ENCODE measurements at places on chromosomes 2 and 18. TPM values are rescaled to one million over a fixed set of nuclear protein-coding genes. Genes with fewer than 3 reads are reported as not detected.

DNA sequence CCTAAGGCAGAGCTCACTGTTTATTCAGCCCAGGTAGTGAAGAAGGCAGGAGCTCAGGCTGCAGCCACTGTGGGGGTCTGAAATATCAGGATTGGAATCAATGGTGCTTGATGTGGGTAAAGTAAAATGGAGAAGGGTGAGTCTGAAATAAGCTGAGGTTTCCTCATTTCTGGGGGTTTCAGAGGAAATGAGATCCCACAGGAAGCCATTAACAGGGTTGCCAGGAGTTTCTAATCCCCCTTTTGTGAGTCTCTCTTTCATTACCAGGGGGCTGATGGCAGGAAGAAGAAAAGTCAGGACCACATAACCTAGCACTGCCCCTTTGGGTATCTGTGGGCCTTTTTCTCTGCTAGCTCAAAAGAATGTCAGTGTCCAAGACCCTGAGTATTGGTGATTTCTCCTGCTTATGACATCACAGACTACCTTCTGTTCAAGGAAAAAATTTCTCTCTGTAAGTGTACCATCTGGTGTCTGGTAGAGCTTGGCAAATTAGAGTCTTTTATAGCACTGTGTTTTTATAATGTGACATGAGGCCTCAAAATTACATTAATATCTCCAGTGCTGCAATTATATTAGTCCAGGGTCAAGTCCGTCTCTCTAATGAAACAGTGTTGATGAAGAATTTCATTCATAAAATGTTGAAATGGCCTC is 56.0 kb downstream of the LBH start:
- no peaks in the 10 kb centered on the region for H3K36me3 ChIP-seq
- peaks cover 8% of the 10 kb centered on the region for H3K4me1 ChIP-seq
- H3K4me3 ChIP-seq: no peak overlapping the region
- H3K27me3 ChIP-seq: no peaks in the 10 kb centered on the region

- no peak overlapping the region for H3K4me3 ChIP-seq
- no peaks in the 10 kb centered on the region for H3K36me3 ChIP-seq
- no peak overlapping the region for H3K27ac ChIP-seq
- H3K27me3 ChIP-seq: no peaks in the 10 kb centered on the region
Observed at GRCh38 chr2:164061129-164061746, 325.4 kb upstream of the FIGN start.

- no peaks in the 10 kb centered on the region for H3K27me3 ChIP-seq
- H3K27ac ChIP-seq: no peak overlapping the region
- DNase-seq: no peak
- H3K4me1 ChIP-seq: no peaks in the 10 kb centered on the region
Observed at GRCh38 chr2:147696426-147696825, 148.4 kb upstream of the ACVR2A start.

The EVX2 gene
- not detected for total RNA-seq

GRCh38 chr2:151972241-151973012 is 126.4 kb downstream of the CACNB4 start:
- H3K36me3 ChIP-seq: no peaks in the 10 kb centered on the region
- DNase-seq: no peak
- no peak overlapping the region for H3K4me3 ChIP-seq

The MEIS1 gene
- total RNA-seq: not detected

DNA sequence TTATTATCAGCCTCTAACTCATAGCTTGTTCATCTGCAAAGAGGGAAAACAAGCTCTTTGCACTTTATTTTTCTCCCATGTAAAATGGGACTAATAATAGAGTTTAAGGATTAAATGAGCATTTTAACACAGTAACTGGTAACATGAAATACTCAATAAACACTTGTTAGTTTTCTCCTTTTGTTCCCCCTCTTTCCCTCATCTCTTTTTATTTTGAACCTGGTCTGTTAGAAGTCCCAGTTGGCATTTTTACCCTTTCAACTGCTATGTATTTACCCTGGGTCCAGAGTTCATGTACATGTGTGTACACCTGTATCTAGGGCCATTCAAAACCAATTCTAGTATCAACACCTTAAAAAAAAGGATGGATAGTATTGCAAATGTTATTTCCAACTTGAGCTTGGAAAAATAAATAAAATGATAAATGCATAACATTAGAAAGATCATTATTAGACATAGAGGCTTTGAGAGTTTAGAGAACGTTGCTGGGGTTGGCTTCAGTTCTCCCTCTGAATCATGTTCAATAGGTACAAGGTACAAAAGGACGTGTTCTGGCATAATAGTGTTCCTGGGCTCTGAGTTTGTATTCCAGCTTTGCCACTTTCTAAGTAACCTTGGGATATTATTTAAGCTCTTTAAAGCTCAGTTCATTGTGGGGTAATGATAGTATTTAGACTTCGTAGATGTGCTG is 5.2 kb upstream of the VPS54 start:
- H3K27me3 ChIP-seq: no peaks in the 10 kb centered on the region
- no peak overlapping the region for H3K27ac ChIP-seq
- no peak for DNase-seq

DNA sequence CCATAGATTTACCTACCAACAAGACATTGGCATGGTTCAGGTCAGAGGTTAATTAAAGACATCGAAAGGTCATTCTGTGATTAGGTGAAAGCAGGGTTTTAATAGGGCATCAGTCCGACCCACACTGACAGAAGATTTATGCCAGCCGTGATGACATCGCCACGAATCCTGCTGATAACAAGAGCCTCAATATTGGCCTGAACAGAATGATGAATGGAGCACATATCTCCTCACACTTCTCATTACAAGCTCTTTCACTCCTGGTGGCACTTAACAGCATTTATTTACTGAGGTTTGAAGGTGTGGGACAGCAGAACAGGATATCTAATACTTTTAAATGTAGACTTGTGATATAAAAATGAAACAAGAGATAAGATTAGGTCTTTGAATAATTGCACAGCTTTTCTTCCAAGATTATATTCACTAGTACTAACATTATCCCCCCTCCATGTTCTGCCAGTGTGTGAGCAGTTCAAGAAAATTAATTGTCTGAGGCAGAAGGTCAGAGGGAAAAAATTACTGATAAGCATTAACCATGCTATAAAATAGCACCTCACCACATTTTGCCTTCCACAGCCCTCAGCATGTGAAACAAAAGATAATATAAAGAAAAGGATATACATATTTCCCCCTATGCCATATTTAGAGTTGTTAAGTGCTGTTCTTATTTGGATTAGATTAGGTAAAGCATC is 23.1 kb upstream of the INSIG2 start:
- no peaks in the 10 kb centered on the region for H3K36me3 ChIP-seq
- DNase-seq: no peak
- no peak overlapping the region for H3K4me3 ChIP-seq
- no peak overlapping the region for H3K27ac ChIP-seq
- peaks cover 3% of the 10 kb centered on the region for H3K27me3 ChIP-seq

GRCh38 chr2:98500561-98500960 is 55.9 kb downstream of the INPP4A start:
- peaks cover 69% of the 10 kb centered on the region for H3K4me1 ChIP-seq
- H3K36me3 ChIP-seq: peaks cover 8% of the 10 kb centered on the region
- H3K27me3 ChIP-seq: no peaks in the 10 kb centered on the region
- no peak overlapping the region for H3K27ac ChIP-seq
- no peak for DNase-seq
- no peak overlapping the region for H3K4me3 ChIP-seq

- peak; percentile 80 for DNase-seq
- H3K4me1 ChIP-seq: peaks cover 53% of the 10 kb centered on the region
- peaks cover 12% of the 10 kb centered on the region for H3K36me3 ChIP-seq
- H3K27ac ChIP-seq: peak overlapping the region; percentile 98
- no peaks in the 10 kb centered on the region for H3K27me3 ChIP-seq
Observed at GRCh38 chr2:231709981-231710798, 1.9 kb downstream of the PTMA start.

DNA sequence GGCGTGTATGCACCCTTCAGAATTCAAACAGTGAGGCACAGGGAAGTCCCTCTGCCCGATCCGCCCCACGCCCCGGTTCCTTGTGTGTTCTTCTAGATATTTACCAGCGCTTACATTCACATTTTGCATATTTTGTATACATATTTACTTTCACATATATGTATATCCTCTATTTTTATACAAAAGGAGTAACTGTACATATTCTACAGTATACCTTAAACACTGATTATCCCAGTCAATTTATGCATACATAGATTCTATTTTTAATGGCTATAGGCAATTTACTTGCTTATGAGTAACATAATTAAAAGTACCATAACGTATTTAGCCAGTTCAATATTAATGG is 307 bp upstream of the DUSP11 start:
- peaks cover 8% of the 10 kb centered on the region for H3K36me3 ChIP-seq

GRCh38 chr2:219702796-219703545 is 75.5 kb downstream of the SLC4A3 start:
- no peak for DNase-seq
- H3K27ac ChIP-seq: no peak overlapping the region
- H3K4me1 ChIP-seq: no peaks in the 10 kb centered on the region
